ENCODE measurements at places on chromosomes 11 and 22.

- no peak for DNase-seq
These were observed 219.0 kb downstream of the BRD1 start for GRCh38 chr22:49608660-49609059.

- DNase-seq, result no peak
These were observed 27.3 kb downstream of the FAM168A start for GRCh38 chr11:73570415-73571114.

DNA sequence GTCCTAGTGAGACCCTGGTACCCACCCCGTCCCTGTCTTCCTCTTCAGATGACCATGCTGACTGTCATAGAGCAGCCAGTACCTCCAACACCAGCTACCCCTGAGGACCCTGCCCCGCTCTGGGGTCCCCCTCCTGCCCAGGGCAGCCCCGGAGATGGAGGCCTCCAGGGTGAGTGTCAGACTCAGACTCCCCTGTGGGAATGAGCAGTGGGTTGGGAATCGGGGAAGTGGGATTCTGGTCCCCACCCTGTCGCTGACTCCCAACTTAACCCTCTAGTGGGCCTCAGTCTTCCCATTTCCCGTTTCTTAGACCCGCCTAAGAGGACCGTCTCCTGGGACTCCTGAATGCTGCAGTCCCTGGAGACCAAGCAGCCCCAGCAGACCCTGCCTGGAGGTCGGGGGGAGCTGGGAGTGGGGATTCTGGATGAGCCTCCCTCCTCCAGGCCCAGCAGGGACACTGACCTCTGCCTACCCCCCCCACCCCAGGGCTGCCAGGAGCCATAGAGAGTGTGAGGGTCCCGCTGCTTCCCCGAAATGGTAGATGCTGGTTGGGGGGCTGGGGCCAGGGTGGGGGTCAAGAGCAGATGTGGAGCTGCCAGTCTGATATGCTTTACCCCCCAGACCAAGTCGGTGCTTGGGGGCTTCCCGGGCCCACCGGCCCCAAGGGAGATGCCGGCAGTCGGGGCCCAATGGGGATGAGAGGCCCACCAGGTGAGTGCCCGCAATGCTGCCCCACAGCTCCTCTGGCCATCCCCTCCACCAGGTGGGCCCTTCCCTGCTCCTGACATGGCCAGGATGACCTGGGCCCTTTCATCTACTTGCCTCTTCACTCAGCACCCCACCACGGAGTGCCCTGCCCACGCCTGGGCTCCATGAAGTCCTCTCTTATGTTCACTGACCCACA, 25.5 kb downstream of the EMID1 start:
- DNase-seq, result no peak

- DNase-seq, result no peak
These were observed 91.5 kb upstream of the HORMAD2 start for GRCh38 chr22:29988719-29989118.

DNA sequence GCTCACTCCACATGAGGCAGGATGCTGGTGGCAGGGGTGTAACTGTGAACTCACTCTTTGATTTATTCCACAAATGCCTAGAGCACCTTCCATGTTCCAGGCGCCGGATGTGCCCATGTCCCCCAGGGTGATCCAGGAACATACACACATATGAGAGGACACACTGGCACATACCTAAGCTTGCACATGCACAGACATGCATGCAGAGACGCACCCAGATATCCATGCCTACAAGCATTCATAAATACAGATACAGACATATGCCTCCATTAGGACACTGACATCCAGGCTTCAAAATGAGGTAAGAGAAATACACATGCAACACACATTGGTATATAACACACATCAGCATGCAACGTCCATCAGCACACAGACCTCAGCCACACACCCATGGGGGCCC, 4.5 kb downstream of the OSM start:
- no peak for DNase-seq

DNA sequence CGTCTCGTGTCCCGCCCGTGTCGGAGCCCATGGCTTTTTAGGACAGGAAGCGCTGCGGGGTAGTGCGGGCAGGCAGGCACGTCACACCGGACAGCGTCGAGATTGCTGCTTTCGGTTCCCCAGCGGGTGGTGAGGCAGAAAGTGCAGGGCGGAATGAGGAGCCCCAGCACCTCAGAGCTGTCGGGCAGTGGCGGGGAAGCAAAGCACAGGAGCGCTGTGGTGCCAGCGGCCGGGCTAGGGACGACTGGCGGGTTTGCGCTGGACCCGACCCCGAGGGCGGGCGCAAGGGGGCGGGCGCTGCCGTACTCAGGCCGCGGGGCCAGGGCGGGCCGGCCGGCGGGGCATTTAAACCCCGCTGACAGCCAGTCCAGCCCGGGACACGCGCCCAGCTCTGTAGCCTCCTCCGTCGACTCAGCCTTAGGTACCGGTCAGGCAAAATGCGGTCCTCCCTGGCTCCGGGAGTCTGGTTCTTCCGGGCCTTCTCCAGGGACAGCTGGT, at the start of gene SLC37A2:
SLC37A2 (plus strand) TSS at position 375 of the 498 bp plus-strand sequence; CDS start at position 438, 63 bp downstream.
- DNase-seq, result peak; percentile 46

GRCh38 chr11:46896719-46897406, 21.5 kb downstream of the LRP4 start:
- DNase-seq, result no peak

- DNase-seq, result no peak
These were observed 27.7 kb upstream of the PPP2R1B start for GRCh38 chr11:111793863-111794262.

- DNase-seq, result peak; percentile 98
These were observed at the start of gene CBX6 for GRCh38 chr22:38872172-38872830. TSS of gene CBX6 (minus strand) at chr22:38872216. CDS start at chr22:38872190, 26 bp downstream.

GRCh38 chr11:111397034-111397433, 18.0 kb upstream of the POU2AF1 start:
- DNase-seq, result no peak

DNA sequence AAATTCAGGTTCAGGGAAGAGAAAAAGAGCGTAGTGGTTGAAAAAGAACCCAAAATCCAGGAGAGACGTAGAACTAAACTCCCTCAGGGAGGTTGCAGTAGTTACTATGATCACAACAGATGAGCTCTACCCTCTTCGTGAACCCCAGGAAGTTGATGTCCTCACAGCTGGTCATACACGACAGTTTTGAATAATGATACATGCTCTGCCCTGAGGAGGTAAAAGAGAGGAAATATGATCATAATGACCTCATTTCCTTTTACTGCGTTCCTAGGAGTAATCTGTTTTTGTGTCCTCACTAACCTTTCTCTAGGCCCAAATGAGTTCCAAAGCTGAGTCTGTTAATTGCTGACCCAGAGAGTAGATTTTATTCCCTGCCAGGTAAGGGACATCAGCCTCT, 1.3 kb downstream of the PATE2 start:
- DNase-seq, result no peak

DNA sequence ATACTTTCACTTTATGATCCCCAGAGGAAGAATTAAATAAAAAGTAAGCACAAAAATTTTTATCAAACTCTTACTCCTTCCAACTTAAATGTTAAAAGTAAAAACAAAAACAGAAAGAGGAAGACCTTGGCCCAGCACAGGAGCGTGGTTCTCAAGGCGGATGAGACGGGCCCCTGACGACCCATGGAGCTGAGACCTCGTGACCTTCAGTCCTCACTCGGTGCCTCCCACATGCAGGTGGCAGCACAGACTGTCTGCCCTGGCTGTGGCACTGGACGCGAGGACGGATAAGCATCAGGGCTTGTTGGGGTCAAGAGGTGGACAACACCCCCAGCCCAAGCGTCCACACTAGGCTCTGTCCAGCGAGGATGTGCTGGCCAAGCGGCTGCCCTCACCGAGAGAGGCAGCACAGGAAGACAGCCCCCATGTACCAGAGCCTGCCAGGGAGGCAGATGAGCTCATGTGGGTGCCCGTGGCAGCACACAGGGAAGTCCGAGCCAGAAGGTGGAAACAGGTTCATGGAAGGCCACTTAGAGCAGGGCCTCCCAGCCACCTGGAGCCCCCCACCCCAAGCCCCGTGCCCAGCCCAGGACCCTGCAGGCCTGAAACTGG, 1389.8 kb downstream of the TBC1D22A start:
- no peak for DNase-seq

DNA sequence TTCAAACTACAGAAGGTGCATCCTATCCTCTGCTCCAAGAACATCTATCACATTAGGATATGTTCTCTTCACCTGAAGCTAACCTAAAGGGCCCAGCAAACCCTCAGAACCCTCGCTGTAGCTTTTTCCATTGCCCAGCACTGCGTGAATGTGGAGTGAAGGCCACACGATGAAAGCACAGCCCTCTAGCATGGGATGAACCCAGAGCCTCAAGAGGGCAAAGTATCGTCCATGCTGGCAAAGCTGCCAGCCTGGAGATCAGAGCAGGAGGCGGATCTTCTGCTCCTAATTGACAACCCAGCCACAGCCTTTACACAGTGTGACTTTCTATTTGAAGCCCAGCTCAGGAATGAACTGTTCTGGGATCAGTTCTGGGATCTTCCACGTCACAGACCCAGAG, 65.1 kb upstream of the USP47 start:
- no peak for DNase-seq

GRCh38 chr11:69131121-69131566, 24.6 kb upstream of the SMIM38 start:
- no peak for DNase-seq

- no peak for DNase-seq
These were observed 15.7 kb upstream of the SCGB1A1 start for GRCh38 chr11:62402960-62403730.

- no peak for DNase-seq
These were observed 412.4 kb upstream of the CADM1 start for GRCh38 chr11:115916608-115917007.

DNA sequence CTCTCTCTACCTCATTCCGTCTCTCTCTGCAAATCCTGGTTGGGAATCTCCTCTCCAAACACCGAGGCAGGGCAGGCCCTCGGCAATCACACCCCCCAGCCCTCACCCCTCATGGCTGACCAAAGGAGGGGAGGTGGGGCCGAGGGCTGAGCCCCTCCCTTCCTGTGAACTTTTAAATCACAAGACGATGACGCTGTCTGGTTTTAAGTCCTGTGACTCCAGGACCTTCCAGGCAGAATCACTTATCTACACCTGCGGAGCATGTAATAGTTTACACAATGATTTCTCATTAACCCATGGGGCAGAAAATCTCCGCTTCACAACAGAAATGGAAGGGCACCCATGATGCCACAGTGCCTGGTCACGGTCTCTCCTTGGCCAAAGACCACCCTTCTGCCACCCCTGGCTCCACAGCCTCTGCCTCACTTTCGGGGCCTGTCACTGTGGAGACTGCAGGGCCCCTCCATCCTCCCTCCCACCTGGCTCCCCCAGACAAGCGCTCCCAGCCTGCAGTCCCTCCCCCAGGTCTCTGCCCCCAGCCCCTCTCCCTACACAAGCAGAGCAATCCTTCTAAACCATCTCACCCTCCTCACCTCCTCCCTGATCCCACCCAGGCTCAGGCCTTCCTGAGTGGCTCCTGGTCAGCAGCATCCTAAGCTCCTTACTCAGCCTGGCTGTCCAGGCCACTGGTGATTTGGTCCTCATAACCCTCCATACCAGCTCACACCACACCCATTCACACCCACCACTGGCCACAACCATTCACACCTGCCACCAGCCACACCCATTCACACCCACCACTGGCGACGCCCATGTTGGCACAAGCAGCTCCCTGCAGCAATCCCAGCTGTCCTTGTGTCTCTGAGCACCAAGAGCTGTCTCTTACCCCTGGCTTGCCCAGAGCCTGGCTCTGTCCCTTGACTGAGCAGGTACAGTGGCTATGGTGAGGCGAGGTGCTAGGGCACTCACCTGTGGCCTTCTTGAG, 30.7 kb upstream of the ARFGAP3 start:
- DNase-seq, result no peak

DNA sequence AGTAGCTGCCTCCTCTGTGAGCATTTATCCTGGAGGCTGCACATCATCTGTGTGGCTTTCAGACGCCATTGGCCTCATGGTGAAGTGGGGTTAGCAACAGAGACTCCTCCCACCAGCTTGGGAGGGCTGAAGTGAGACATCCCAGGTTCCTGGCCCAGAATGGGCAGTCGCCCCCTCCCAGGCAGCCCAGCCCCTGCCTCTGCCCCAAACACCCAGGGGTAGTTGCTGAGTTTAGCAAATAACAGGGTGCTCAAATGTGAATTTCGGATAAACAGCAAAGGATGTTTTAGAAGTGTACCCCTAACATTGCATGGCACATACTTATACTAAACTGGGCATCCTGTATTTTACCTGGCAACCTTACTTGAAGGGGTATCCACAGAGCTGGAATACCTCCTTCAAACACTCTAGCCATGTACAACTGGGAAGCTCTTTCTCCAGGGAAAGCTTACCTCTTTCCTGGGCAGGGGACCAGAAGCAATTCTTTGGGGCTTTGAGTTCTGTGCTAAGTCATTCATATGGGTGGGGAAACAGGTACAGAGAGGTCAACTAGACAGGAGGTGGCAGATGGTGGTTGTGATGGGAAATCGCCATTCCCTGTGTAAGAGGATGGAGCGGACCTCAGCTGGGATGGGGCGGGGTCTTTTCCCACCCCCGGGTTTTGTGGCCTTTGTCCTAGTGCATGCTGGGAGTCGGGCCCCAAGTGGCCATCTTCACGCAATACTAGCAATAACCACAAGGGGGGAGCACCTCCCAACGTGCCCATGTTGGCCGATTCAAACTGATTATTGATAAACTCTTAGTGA, 19.3 kb downstream of the MTFP1 start:
- peak; percentile 77 for DNase-seq

DNA sequence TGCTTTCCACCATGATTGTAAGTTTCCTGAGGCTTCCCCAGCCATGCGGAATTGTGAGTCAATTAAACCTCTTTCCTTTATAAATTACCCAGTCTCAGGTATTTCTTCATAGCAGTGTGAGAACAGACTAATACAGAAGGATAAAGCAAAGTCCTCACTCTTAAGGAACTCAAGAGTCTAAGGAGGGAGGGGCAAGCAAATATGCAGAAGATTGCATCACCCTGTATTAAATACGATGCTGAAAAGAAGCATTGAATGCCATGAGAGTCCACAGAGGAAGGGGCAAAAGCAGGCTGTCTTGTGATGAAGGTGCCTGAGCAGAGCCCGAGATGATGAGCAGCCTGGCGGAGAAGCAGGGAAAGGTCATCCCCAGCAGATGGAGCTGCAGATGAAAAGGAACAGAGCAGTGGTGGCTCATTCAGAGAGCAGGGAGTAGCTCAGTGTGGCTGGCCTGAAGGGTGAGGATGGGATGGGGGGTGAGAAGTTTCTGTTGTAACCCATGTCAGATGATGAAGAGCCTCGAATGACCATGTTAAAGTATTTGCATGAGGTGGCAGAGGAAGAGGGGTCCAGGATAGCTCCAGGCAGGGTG, 6.3 kb upstream of the IZUMO1R start:
- no peak for DNase-seq

- DNase-seq, result no peak
These were observed 58.7 kb upstream of the SLC5A12 start for GRCh38 chr11:26780376-26781085.

- DNase-seq, result no peak
These were observed 70.6 kb upstream of the NTM start for GRCh38 chr11:131299598-131300438.

DNA sequence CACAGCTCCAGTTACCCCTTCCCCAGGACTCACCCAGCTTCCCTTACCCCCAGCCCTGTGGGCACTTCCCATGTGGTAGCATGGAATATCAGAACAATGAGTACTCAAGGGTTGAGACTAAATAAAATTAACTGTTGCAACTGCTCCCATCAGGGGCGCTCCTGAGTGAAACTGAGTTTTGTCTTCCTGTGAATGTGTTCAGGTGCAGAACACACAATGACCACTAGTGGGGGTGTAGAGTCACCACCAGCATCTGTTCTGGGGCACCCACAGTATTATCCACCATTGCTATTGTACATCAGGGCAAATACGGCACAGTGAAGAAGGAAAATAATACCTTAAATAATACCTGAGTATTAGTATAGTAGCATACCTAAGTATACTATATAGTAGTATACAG, 689.7 kb downstream of the TBC1D22A start:
- DNase-seq, result no peak
